ENCODE measurements at places on chromosomes 5 and 9.

DNA sequence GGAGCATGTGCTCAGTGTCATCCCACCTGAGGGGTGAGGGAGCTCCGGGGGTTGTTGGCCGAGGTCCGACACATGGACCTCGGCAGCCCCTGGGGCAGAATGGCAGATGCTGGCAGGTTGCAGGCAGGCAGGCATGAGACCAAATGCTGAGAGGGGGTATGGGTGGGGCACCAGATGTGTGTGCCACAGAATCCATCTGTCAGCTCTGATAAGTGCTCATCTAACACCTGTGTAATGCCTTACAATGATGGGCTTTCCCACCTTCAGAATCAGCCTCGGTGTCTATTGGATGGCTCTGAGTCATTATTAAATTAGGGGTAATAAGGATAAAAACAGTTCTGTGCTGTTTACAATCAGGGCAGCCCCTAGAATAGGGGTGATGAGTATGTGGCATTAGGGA, 73.1 kb upstream of the SAP30L start:
- no peak for DNase-seq

DNA sequence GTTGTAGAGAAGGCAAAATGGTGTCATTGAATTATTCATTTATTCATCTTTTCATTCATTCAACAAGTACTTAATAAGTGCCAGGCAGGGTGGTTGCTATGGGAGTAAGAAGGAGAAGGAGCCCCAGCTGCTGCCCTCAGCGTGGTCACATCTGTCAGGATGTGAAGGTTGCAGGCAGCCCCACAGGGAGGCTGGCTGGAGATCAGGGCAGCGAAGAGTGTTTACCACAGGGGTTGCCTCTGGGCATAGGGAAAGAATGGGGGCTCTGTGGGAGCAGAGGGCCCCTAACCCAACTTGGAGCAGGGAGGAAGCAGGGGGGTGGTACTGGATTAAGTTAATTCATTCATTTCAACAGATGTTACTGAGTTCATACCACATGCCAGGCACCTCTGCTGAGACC, 6.0 kb downstream of the PCDH12 start:
- no peak for DNase-seq

DNA sequence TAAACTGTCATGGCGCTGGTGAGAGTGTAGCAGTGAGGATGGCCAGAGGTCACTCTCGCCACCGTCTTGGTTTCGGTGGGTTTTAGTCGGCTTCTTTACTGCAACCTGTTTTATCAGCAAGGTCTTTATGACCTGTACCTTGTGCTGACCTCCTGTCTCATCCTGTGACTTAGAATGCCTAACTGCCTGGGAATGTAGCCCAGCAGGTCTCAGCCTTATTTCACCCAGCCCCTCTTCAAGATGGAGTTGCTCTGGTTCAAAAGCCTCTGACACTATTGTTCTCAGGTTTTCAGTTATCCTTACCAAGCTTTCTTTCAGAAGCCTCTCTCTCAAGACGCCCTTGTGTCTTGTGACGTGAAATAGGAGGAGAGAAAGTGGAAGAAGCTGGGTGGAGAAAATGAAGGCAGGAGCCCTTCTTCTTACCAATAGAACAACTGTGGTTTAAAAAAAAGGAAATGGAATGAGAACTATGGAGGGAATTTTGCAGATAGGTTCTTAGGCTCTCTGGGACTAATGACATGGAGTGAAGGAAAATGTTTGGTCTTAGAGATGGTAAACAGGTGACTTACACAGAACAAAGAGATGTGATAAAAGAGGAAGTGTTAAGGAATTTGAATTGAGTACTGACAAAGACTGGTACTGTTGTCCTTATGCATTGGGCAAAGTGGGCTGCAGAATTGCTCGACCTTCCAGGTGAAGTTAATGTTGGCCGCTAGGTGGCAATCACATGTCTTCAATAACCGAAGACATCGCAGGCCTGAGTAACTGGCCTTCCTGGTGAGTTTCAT, 133.3 kb upstream of the RAI14 start:
- DNase-seq: no peak

- no peak for DNase-seq
Observed at GRCh38 chr5:125134216-125135081, 388.0 kb upstream of the ZNF608 start.

- no peak for DNase-seq
Observed at GRCh38 chr5:34510002-34510401, 146.1 kb upstream of the RAI14 start.

- DNase-seq: no peak
Observed at GRCh38 chr5:76413746-76414145, 10.7 kb downstream of the IQGAP2 start.

- no peak for DNase-seq
Observed at GRCh38 chr5:143355710-143356109, 47.8 kb downstream of the NR3C1 start.

- DNase-seq: no peak
Observed at GRCh38 chr5:88948746-88949600, 66.0 kb upstream of the MEF2C start.

Data from mesenteric fat pad (tissue), 1 donor.